Cerebellar nuclear complex (tissue), 1 donor: ENCODE measurements at places on chromosomes 11 and 22.

DNA sequence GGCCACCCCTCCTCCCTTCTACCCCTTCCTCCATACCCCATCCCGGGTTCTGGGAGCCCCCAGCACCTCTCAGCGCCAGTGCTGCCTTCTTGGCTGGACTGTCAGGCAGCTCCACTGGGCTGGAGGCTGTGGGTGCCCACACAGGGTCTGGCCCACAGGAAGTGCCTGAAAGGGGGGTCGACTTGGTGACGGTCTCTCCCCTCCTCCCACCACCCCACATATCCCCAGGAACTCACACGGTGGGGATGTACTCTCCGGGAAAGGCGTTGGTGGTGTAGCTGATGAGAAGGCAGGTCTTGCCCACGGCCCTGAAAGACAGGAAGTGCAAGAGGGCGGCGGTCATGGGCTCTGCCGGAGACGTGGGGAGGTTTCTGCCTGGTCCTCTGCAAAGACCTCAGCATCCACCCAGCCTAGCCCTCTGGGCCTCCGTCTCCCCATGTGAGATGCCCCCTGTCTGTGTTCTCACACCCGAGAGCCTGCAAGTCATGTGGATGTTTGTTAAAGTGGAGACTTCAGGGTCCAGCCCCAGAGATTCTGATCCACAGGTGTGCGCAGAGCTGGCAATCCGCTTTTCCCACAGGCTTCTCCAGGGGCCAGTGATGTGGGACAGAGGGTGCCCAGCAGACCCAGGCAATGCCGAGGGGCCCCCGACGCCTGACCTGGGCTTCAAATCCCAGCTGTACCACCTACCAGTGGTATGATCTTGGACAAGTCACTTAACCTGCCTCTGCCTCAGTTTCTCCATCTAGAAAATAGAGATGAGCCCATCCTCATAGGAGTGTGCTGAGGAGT is 2.5 kb downstream of the RAC2 start:
- DNase-seq, result no peak

DNA sequence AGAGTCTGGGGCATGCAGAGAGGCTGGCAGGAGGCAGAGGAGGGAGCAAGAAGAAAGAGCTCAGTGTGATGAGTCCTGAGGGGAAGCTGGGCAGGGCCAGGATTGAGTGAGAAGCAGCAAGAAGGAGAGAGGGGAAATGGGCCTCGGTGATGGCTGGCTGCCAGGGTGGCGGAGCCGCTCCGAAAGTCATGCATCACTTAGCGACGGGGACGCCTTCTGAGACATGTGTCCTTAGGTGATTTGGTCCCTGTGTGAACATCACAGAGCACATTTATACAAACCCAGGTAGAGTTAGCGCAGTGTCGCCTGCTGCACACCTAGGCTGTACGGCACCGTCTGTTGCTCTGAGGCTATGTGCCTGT is 15.1 kb downstream of the TBC1D22A start:
- DNase-seq, result no peak

- DNase-seq, result no peak
Observed at GRCh38 chr22:26580240-26580962, 9.5 kb downstream of the TPST2 start.

- DNase-seq, result no peak
Observed at GRCh38 chr11:113315811-113316210, 1.4 kb downstream of the TTC12 start.

GRCh38 chr11:77397631-77398030 is 76.3 kb downstream of the PAK1 start:
- no peak for DNase-seq

- no peak for DNase-seq
Observed at GRCh38 chr11:41459465-41460401, at the start of gene LRRC4C. TSS of gene LRRC4C (minus strand) at chr11:41459652.

GRCh38 chr11:16526947-16527346 is 170.6 kb upstream of the SOX6 start:
- DNase-seq, result no peak

DNA sequence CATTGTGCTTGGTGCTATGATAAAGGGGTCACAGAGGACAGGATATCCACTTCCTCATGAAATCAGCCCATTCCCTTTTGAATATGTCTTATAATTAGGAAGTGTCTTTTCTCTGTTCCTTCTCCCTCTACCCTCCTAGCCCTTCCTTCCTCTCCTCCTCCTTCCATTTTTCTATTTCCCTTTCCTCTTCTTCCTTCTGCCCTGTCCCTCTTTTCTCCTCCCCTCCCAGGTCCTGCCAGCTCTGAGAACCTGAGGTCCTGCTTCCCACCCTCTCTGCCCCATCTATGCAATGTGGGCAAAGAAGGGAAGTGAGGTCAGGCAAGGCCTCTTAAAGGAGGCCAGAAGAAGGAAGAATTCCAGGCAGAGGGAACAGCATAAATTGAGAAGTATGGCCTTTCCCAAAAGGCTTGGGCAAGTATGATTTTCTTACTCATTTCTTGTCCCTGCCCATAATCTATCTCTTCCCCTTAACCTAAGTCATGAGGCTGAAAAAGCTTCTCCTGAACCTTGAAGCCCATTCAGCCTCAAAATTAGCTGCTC is 7.7 kb upstream of the UBASH3B start:
- DNase-seq, result no peak

- DNase-seq, result no peak
Observed at GRCh38 chr11:19734171-19734570, 21.5 kb downstream of the NAV2 start.

DNA sequence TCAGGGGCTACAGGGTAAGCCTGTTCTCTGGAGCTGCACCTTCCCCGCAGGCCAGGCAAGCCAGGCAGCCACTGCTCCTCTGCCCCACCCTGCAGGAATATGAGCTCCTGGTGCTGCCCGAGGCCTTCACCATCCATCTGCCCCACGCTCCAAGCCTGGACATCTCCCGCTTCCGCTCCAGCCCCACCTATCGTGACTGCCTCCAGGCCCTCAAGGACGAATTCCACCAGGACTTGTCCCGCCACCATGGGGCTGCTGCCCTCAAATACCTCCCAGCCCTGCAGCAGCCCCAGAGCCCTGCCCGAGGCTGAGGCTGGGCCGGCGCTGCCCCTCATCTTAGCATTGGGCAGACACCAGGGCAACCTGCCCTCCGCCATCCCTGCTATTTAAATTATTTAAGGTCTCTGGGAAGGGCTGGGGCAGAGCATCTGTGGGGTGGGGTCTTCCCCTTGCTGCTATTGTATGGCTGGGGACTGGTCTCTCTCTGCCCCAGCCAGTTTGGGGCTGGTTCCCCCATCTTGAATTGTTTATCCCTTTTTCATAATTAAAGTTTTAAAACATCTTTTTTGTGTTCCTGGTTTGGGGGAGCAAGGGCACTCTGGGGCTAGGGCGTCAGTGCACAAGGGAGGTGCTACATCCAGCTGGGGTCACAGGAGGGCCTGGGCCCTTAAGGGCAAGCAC is 6.2 kb downstream of the LARGE2 start:
- no peak for DNase-seq

DNA sequence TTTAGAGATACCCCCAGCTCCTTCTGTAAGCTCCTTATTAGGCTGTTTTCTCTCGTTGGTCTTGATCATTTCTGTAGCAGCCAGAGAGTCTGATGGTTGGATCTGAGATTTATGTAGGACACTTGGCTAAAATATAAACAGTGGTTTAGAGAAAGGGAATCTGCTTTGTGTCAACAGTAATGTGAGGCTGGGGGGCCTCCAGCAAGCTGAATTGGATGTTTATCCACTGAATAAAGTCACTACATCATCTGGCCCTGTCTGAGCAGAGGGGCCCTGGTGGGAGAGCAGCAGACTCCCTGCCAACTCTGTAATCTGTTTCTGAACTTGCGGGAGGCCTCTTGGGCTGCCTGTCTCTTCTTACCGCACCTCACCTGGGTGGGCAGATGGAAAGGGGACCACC is 328.5 kb upstream of the PLET1 start:
- no peak for DNase-seq

DNA sequence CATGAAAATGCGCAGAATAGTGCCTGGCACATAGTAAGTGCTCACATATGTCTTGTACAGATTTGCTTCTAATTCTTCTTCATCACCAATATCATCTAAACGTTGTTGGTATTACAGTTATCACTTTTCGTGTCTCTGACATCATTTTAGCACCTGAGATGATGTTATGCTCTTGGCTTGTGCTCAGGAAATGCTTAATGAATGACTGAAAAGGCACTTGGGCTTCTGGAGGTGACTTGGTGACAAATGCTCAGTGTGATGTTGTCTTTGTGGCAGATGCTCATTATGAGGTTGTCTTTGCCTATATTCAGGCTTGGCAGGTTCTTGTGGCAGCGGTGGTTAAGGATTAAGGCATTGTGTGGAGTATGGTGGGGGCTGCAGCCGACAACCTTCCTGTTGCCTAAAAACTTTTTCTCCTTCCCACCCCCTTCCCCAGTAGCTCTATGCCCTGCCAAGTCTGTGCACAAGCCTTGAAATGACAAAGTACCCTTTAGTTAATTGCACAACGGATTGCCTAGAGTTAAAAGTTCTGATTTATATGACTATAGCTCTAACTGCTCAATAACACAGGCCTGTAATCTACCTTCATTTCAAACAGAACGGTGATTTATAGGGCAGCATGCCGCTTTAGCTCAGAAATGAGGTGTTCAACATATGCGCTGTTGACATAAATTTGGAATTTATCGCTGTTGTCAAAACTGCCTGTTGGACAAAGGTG is 82.5 kb downstream of the ZBTB16 start:
- no peak for DNase-seq

- DNase-seq, result no peak
Observed at GRCh38 chr11:11119917-11120316, 233.1 kb downstream of the CSNK2A3 start.

- DNase-seq, result no peak
Observed at GRCh38 chr11:61092908-61093763, 9.2 kb upstream of the CD5 start.

- no peak for DNase-seq
Observed at GRCh38 chr11:107924306-107924705, 3.9 kb upstream of the RAB39A start.

DNA sequence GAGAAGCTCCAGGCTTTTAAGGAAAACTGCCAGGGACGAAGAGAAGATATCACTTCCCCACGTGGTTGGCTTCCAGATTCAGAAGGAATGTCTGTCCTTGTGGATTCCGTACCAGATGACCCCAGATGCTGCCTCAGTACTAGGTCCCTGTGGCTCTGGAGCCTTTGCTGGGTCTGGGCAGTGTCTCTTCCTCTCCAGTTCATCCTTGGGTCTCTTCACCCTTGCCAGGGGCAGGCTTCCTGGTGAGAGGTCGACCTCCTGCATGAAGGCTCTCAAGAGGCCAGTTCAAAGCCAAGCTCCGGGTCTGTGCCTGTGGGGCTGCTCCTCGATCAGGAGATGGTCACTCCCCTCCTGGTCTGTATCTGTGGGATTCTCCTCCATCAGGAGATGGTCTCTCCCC is 74.7 kb upstream of the B3GAT1 start:
- DNase-seq, result no peak

DNA sequence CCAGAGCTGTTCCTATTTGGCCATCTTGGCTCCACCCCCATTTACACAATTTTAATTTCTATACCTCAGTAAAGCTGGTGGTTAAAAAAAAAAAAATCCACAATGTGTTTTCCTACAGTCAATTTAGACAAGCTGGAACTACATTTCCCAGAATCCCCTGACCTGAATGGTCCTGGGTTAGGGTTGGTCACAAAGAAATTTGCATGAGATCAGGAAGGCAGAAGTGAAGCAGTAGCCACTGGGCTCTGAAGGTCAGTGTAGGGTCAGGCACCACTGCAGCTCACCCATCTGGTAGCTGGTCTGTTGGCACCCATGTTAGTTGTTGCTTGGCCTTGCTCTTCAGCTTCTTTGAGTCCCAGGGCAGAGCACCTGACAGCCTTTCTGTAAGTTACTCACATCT is 210.7 kb upstream of the API5 start:
- no peak for DNase-seq

- no peak for DNase-seq
Observed at GRCh38 chr11:59415111-59415510, 11.1 kb downstream of the OR5A2 start.

- no peak for DNase-seq
Observed at GRCh38 chr11:3950996-3951660, 95.7 kb downstream of the STIM1 start.

GRCh38 chr11:71447791-71448256 is 369 bp downstream of the DHCR7 start:
- DNase-seq, result no peak

GRCh38 chr11:30426781-30427180 is 103.9 kb downstream of the ARL14EP start:
- no peak for DNase-seq

GRCh38 chr11:77047007-77047927 is 13.1 kb downstream of the B3GNT6 start:
- peak; percentile 81 for DNase-seq

DNA sequence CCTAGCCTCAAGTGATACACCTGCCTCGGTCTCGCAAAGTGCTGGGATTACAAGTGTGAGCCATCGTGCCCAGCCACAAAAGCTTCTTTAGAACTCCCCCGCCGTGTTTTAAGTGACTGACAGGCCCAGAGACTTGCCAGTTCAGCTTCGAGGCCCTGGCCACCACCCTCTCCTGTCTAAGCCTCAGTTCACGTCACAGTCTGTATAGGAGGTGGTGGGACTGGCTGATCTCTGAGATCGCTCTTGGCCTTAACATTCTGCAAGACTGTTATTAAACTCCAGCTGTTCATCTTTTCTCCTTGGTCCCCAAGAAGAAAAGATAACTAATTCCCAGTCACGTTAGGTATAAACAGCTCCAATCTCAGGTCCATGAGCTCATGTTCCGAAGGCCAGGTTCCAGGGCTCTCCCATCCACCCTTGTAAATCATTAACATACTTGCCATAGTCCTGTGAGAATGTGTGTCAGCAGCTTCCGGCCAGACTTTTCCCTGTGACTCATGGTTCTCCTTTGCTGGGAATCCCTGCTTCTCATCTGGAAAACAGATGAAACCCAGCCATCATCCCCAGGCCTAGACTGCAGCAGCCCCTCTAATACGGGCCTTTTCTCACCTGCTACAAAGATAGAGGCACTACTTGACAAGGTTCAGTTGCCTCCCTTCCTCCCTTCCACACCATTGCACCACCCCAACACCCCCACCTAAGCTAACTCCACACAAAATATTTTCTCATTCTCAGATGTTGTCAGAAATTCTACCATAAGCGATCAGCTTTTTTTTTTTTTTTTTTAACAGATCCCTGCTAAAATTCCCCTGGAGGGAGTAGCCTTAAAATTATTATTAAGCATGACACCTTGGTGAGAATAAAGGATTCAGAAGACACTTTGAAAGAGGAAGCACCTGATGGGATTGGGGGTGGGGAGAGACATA is 5.6 kb upstream of the KIAA0930 start:
- no peak for DNase-seq

DNA sequence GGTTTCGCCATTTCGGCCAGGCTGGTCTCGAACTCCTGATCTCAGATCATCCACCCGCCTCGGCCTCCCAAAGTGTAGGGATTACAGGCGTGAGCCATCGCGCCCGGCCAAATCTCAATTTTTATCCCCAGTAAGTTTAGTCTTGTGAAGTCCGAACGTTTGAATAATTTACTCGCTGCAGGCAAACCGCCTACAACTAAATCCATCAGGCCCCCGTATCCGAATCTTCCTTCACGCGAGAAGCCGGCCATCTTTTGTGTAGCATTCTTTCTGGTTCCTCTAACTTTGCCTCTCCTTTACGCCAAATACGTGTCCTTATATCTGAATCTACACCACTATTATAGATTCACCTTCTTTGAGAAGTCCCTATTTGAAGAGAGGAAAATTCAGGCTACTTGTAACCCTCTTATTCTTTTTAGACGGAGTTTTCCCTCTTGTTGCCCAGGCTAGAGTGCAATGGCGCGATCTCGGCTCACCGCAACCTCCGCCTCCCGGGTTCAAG is 581 bp upstream of the EIF3L start:
- no peak for DNase-seq

GRCh38 chr11:133509924-133510697 is 22.2 kb downstream of the OPCML start:
- no peak for DNase-seq
